ENCODE measurements at places on chromosomes 1 and 21.
A peak's percentile ranks its signal among the peaks of the same experiment; 100 is the strongest.

DNA sequence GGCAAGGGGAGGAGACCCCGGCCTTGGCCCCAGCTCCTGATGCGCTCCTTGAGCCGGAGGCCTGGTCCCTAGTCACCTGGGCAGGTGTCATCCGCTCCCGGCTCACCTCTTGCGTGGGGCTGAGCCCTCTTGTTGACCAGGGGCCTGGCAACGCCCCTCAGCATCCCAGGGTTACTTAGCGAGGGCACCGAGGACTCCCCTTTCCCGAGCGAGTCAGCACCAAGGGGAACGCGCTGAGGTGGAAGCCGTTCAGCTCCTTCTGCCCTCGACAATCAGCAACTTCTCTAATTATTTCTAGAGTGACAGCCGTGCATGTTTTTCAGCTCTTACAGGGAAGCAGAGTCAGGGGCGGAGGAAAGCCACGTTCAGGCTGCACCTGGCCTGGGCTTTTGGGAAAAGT, 522 bp downstream of the SLC45A1 start:
- DNase-seq: no peak

DNA sequence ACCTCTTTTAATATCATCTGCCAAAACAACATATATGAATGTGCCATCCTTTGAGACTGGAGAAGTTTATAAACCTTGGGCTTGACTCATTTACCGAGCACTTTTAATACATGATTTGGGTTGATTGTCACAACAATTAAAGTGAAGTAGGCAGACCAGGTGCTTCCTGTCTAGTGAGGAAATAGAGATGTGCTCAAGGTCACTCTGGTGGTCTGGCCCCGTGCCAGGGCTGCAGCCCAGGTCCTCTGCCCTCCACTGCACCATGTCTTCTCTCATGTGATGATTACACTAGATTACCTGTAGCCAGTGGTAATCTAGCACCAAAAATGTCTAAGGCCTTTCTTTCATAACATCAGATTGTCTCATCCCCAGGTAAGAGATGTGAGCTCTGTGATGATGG, 61.8 kb upstream of the LAMC2 start:
- DNase-seq: no peak

GRCh38 chr1:91804546-91805023, 81.4 kb downstream of the TGFBR3 start:
- peak; percentile 70 for DNase-seq

DNA sequence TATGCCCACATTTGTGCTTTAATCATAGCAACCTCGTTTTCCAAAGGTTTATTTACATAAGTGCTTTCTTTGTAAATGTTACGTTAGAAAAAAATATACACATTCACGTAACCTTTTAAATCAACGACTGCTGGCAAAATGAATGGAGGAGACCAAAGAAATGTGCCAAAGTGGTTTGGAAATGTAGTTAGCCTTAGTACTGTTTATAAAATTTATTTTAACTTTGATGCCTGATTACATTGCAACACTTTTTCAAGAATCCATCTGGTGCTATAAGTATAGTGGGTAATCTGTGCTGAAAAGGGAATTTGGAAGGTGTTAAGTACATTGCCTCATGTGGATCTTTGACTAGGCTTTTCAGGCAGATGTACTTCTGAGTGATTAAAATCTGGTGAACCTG, 108.9 kb downstream of the IFI44 start:
- DNase-seq: no peak

- DNase-seq: no peak
Measured at GRCh38 chr1:229557200-229557850, 1.2 kb downstream of the ABCB10 start.

GRCh38 chr1:54804471-54805132, 3.5 kb upstream of the TTC22 start:
- no peak for DNase-seq

DNA sequence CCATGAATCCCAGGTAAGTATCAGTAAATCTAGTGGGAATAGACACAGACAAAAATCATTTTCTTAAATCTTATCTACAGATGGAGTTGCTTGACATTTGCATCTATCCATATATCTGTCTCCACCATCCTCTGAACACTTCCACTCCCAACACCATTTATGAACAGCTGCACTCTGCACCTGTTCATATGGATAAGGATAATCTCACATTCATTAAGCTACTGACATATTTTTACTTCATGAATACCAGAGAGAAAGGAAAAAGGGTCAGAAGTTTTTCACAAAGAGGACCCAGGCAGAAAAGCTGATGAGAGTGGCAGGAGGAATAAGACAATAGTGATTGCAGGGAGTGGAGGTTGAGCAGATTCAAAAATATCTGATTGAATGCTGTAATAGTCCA, 222.6 kb downstream of the DNAH14 start:
- DNase-seq: no peak

GRCh38 chr1:48543854-48544253, 71.8 kb upstream of the SPATA6 start:
- DNase-seq: no peak

DNA sequence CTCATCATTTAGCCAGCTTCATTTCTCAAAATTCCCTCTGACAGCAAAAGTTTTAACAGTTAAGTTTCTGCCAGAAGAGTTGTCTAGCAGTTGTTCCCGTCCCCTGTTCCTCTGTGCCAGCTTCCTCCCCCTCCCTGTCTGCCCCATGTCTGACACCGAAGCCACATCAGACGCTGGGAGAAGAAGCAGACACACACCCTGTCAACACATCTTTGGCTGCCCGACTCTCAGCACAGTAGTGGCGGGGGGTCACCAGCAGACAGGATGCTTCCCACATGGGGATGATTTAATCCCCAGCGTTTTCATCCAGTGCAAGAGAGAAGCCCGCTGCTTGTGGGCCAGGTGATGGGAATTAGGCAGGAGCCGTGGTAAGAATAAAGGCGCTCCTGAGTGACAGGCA, 379.4 kb upstream of the RUNX1 start:
- no peak for DNase-seq

- DNase-seq: no peak
Measured at GRCh38 chr1:24782689-24783088, 37.4 kb downstream of the CLIC4 start.

DNA sequence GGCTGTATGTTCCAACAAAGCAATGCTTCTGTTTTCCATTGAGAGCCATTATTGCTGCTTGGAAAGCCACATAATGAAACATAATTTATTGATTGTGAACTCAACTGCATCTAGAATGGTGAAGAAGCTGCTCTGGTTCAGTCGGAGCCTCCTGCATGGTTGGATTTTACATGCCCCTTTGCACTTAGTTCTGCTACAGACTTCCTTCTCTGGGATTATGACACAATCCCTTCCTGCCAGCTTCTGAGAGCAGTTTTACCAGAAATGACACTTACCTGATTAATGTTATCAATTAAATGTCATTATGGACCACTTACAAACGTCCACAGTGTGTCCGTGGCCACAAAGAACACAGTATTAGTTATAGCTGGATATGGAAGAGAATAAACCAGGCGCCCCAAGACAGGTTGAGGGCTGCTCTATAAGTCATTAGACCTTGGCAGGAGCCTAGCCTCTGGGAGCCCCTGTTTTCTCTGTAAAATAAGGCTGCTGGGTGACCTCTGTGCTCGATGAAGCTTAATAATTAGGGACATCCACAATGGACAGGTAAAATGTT, 7.0 kb upstream of the CD58 start:
- DNase-seq: no peak

DNA sequence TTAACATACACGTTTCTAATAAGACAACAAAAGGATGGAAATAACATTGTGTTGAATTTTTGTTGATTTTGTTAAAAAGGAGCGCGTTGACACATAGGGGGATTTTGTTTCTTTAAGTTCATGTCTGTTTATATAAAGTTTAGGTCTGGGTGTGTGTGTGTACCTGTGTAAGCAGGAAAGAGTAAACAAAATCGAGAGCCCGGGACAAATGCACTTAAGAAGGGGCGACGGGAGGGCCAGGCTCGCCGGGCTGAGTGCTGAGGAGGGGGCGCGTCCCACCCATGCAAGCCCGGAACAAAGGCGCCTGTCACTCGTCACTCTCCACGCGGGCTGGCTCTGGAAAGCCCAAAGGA, 28.8 kb upstream of the TRIM17 start:
- DNase-seq: no peak

GRCh38 chr1:219402925-219403324, 210.0 kb downstream of the ZC3H11B start:
- DNase-seq: no peak

GRCh38 chr1:18573170-18573569, 57.5 kb upstream of the PAX7 start:
- DNase-seq: no peak

DNA sequence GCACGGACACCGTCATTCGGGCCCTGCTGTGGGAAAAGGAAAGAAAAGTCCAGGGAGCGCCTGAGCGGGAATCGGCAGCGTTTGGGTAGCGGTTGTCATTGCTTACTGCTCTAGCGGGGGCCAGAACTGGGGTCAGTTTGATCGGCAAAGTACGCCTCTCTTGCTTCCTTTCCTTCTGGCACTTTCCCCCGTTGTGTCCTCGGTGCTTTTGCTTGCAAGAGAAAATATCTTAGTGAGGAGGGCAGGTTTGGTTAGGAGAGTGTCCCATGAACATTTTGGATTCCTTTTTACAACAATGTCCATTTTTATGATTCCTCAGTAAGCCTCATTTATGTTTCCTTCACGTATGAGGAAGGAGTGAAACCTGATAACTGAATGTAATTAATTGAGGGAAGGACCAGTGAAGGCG, 670 bp downstream of the ST3GAL3 start:
- DNase-seq: peak; percentile 28

- no peak for DNase-seq
Measured at GRCh38 chr1:39216771-39217170, 12.3 kb downstream of the MACF1 start.

- no peak for DNase-seq
Measured at GRCh38 chr1:238488401-238488800, 597.7 kb upstream of the ZP4 start.

DNA sequence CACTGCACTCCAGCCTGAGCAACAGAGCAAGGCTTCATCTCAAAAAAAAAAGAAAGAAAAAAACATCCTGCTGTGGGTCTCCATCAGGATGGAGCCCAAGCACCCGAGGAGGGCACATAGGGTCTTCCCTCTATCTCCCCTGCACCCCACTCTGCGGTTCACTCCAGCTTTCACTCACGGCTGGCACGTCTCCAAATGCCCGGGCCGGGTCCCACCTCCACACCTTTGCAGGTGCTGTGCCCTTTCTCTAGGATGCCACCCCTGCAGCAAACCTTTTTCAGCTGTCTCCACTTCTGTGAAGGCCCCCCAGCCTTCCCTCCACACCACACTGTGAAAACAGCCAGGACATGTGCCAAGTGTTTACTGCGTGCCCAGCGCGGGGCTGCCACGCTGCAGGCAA, 22.4 kb upstream of the DDOST start:
- no peak for DNase-seq

GRCh38 chr1:112589766-112590165, 29.2 kb downstream of the ST7L start:
- no peak for DNase-seq

- no peak for DNase-seq
Measured at GRCh38 chr1:9425859-9426258, 113.4 kb upstream of the SLC25A33 start.

GRCh38 chr1:54277451-54278341, 77.7 kb downstream of the MRPL37 start:
- DNase-seq: no peak

- no peak for DNase-seq
Measured at GRCh38 chr1:151009206-151009587, 948 bp downstream of the PRUNE1 start.

GRCh38 chr1:77394166-77394565, 112.3 kb downstream of the AK5 start:
- no peak for DNase-seq

- no peak for DNase-seq
Measured at GRCh38 chr1:1080122-1080757, 6.1 kb upstream of the RNF223 start.

DNA sequence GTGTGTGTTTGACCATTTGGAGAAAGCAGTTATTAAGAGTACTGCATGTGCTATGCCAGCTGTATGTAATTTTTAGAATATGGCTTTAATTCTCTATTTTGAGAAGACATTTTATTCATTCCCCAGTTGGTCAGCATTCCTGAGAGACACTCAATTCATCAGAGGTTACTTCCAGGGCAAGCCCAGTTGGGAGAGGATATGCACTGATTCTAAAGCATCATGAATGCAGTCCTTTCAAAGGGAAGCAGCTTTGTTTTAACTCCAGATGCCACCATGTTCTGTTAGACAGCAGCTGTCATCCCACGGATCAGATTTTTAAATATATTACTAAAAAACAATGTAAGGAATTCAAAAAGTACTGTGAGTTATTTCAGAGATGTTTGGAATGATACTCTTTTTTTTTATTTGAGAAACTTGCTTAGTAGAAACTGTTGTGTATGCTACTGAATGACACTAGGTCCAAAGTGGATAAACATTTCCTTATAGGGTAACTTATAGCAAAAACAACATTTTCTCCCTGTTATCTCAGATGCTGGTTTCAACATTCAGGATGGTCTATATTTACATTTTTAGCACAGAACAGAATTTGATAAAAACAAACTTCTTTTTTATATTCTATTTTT, 149.5 kb upstream of the B3GALT2 start:
- no peak for DNase-seq

- DNase-seq: no peak
Measured at GRCh38 chr1:209674957-209675564, at the start of gene G0S2. G0S2 (plus strand) TSS chr1:209675412; CDS start chr1:209675685, 273 bp downstream.

- DNase-seq: no peak
Measured at GRCh38 chr1:42240966-42241755, 76.6 kb upstream of the GUCA2A start.

DNA sequence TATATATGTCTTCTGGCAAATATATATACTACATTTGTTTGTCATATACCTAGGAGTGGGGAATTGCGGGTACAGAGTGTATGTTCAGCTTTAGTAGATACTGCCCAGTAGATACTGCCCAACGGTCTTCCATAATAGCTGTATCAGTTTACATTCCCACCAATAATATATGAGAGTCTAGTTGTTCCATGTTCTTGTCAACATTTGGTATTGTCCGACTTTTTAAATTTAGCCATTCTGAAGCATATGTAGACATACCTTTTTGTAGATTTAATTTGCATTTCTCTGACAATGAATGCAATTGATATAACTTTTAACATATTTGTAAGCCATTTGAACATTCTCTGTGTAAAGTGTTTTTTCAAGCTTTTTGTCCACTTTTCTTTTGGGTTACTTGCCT, 99.0 kb upstream of the HIVEP3 start:
- no peak for DNase-seq

- no peak for DNase-seq
Measured at GRCh38 chr1:115768549-115768948, at the start of gene CASQ2. CASQ2 (minus strand) TSS chr1:115768714; CDS start chr1:115768541, 173 bp downstream.
